Cardiac muscle cell (in vitro differentiated cells and primary cell): ENCODE measurements at places on chromosomes 6 and 20. TPM values are rescaled to one million over a fixed set of nuclear protein-coding genes. Genes with fewer than 3 reads are reported as not detected.

BTNL2 gene
- not detected in 2 replicates for polyA plus RNA-seq

C6orf120 gene
- polyA plus RNA-seq = 27.5 and 46.6 TPM in 2 replicates

ADGRF4 gene
- polyA plus RNA-seq = not detected in 2 replicates

PIGU gene
- 37.9 and 40.9 TPM in 2 replicates for polyA plus RNA-seq

OPN5 gene
- not detected in 2 replicates for polyA plus RNA-seq

TFEB gene
- 34.0 and 57.8 TPM in 2 replicates for polyA plus RNA-seq

C6orf163 gene
- 1.4 and 2.8 TPM in 2 replicates for polyA plus RNA-seq

HSPA1L gene
- 4.5 and 5.2 TPM in 2 replicates for polyA plus RNA-seq

PPP1R3G gene
- polyA plus RNA-seq = 2.6 and 6.3 TPM in 2 replicates

OR2H1 gene
- polyA plus RNA-seq = not detected in 2 replicates

COX7A2 gene
- 984 and 1,135 TPM in 2 replicates for polyA plus RNA-seq

CPNE1 gene
- 225 and 377 TPM in 2 replicates for polyA plus RNA-seq

OVOL2 gene
- not detected in 2 replicates for polyA plus RNA-seq

PCNA gene
- polyA plus RNA-seq = 47.0 and 81.2 TPM in 2 replicates

TAGAP gene
- not detected in 2 replicates for polyA plus RNA-seq

LPA gene
- polyA plus RNA-seq = not detected in 2 replicates

RNF39 gene
- 0.46 and 0.90 TPM in 2 replicates for polyA plus RNA-seq

TTI1 gene
- polyA plus RNA-seq = 23.1 and 32.8 TPM in 2 replicates

HTR1B gene
- polyA plus RNA-seq = 0.97 and 2.8 TPM in 2 replicates

AIF1 gene
- polyA plus RNA-seq = 1.4 and 1.6 TPM in 2 replicates

EMILIN3 gene
- polyA plus RNA-seq = 0.45 and 0.54 TPM in 2 replicates

CTCFL gene
- polyA plus RNA-seq = 0.09 TPM in 1 of 2 replicates, not detected in the other

SLC35F1 gene
- 18.5 and 27.3 TPM in 2 replicates for polyA plus RNA-seq

PHACTR2 gene
- polyA plus RNA-seq = 47.3 and 48.8 TPM in 2 replicates

FIG4 gene
- 22.0 and 28.8 TPM in 2 replicates for polyA plus RNA-seq
